ENCODE measurements at places on chromosomes 5 and 9. TPM values are rescaled to one million over a fixed set of nuclear protein-coding genes. Genes with fewer than 3 reads are reported as not detected.

DNA sequence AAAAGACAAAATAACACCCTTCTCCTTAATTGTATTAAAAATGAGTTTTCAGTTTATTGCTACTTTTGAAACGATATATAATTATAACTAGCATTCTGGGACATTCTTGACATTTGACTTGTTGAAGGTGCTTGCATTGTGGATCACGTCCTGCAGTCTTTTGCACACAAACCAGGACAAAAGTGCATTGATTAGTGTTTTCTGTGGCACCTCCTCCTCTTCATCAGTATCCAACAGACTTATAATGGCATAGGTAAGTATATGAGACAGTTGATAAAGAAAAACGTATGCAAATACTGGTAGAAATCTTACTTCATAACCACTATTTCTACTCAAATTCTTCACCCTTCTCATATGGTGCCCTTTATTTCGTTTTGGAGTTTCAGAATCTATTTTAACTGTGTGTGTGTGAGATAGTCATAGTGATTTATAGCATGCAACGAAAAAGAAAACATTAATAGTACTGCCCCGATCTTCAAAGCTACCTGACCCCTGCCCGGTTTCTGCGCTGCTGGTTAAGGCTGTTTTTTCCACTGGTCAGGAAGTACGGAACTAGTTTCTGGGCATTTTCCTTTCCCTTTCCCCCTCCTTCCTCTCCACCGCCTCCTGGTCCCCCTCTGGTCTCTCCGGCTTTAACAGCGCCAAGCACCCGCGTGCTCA lies 639 bp upstream of the RASA1 start:
- DNase-seq, result no peak

GRCh38 chr9:100911273-100911672 lies 117.3 kb upstream of the PLPPR1 start:
- no peak for DNase-seq

GRCh38 chr5:146467760-146468159 lies 20.6 kb downstream of the TCERG1 start:
- no peak for DNase-seq

DNA sequence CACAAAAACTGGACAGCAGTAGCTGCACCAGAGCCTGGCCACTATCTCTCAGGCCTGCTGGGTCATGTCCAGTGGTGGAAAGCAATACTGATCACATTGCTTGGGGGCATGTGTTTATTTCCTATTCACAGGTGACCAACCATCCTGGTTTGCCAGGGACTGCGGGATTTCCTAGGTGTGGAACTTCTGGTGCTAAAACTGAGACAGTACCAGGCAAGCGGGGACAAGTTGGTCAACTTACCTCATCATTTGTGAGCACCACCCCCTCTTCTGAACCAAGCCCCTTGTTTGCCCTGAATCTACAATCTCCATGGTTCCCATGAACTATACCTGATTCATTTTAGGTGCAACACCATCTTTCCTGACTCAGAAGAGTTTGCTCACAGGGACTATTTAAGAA lies 81.3 kb downstream of the TNC start:
- DNase-seq, result no peak

- DNase-seq, result no peak
Observed at GRCh38 chr5:80782626-80783025, 127.8 kb upstream of the DHFR start.

Gene AHRR
- total RNA-seq, result 0.73 TPM

Gene GOLM1
- 6.2 TPM for total RNA-seq

DNA sequence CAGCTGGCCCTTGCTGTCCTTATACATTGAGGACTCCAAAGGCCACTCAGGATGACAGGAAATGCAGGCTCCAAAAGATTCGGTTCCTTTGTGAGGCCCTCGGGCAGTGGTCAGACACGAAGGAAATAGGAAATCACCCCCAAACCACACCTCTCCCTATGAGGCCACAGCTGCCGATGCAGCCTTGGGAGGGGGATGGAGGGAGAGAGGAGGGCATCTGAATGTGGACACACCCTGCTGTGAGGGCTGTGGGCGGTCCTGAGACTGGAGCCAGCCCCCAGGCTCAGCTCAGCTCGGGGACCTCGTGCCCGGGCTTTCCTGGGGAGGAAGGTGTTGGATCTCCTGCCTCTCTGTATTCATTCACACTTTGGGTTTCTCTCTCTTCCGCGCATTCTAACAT lies 2.7 kb upstream of the CLPTM1L start:
- no peak for DNase-seq

Gene CCL27
- total RNA-seq, result not detected

Gene NUP214
- total RNA-seq, result 22.9 TPM

Gene CORO2A
- total RNA-seq, result 0.19 TPM

GRCh38 chr9:27599870-27600238 lies 26.6 kb upstream of the C9orf72 start:
- no peak for DNase-seq

Gene LRRC26
- not detected for total RNA-seq

DNA sequence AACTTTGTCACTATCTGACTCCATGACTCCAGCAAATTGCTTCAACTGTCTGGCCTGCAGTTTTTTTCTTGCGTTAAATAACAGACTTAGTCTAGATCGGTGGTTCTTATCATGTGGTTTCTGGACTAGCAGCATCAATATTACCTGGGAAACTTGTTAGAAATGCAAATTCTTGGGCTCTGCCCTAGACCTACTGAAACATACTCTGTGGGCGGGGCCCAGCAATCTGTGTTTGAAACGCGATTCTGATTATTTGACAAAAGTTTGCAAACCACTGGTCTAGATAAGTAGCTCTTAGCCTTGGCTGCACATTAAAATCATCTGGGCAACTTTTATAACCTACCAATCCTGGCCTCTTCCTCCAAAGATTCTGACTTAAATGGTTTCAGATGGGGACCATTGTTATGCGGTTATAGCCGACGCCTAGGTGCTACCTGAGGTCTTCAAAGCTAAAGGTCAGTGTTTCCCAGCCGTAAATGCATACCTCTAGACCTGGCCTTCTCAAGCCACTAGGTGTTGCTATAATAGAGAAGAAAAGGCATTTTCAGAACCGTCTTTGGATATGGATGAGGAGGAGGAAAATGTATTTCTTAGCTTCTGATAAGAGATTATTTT lies 74.0 kb downstream of the C9orf85 start:
- DNase-seq, result no peak

DNA sequence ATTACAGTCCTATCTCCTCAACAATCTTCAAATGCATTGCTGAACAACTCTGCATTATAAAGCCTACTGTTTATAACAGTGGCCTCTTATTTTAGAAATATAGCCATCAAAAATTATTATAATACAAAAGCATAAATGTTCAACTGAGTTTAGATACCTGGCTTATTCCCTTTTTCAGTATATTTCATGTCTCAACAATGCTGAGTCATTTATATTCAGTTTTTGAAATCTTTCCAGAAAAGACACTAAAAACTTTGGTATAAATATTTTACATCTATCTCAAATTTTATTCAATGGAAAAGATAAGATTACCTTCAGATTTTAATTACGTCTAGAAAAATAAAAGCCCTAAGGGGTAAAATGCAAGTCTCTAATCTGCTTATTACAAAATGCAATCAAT lies 37.9 kb downstream of the LURAP1L start:
- DNase-seq, result no peak

- no peak for DNase-seq
Observed at GRCh38 chr9:129459547-129460322, 161.2 kb downstream of the C9orf50 start.

Measured in cardiac septum (tissue), 1 donor.